ENCODE measurements at places on chromosomes 3 and 15.

DNA sequence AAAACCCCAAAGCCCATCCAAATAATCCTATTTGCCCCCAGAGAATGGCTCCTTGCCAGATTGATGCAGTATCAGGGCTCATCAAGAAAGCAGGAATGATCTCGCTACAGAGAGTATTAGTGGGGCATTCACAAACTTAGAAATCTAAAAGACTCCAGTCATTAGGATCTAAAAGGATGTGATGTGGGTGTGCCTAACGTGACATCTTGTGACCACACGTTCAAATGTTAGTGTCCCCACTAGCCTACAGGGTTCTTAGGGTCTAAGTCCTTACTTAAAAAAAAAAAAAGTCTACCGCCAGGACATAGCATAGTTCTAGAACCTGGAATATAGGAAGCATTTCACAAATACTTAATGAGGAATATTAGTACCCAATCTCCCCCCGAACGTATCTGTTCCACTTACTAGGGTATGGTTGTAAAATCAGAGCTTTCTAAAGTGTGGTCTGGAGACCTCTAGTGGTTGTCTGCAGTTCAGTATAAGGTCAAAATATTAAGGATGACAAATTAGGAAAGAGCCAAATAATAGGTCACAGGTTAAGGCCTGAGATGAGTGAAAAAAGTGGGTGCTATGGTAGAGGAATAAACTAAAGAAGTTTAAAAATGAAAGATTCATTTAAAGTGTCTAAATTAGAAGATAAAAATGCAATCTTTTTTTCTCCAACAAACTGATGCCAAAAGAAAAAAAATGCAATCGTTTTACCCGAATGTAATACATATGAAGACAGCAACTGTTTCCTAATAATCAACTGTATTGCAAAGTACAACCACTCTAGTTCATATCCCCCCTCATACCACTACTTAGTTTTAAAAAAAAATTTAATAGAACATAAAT lies 4.2 kb upstream of the CHRM5 start:
- peak; percentile 37 for DNase-seq
- H3K4me1 ChIP-seq = no peaks in the 10 kb centered on the region
- no peaks in the 10 kb centered on the region for H3K36me3 ChIP-seq
- H3K27ac ChIP-seq = no peak overlapping the region
- no peak overlapping the region for H3K4me3 ChIP-seq

DNA sequence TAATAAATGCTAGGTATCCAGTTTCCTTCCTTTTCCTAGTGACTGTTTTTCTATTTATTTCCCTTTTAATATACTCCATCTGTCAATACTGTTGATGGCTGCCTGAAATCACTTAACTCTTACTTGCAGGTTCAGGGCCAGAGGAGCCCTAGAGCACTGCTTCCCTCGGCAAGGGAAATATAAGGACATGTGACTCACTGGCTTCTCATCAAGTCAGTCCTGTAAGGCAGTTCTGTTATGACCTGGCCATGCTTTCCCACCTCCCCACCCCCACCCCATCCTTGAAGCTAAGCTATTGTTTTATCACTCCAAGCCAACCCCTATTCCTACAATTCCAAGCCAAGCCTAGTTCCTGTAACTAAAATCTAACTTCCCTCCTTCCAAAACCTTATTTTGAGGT lies 800.7 kb downstream of the ROBO1 start:
- peak; percentile 12 for DNase-seq
- H3K36me3 ChIP-seq = no peaks in the 10 kb centered on the region
- H3K4me1 ChIP-seq = no peaks in the 10 kb centered on the region
- H3K4me3 ChIP-seq = no peak overlapping the region
- no peaks in the 10 kb centered on the region for H3K27me3 ChIP-seq

- H3K27ac ChIP-seq = no peak overlapping the region
- H3K4me3 ChIP-seq = no peak overlapping the region
- DNase-seq = no peak
Observed at GRCh38 chr15:28996953-28997352, 111.2 kb downstream of the APBA2 start.

DNA sequence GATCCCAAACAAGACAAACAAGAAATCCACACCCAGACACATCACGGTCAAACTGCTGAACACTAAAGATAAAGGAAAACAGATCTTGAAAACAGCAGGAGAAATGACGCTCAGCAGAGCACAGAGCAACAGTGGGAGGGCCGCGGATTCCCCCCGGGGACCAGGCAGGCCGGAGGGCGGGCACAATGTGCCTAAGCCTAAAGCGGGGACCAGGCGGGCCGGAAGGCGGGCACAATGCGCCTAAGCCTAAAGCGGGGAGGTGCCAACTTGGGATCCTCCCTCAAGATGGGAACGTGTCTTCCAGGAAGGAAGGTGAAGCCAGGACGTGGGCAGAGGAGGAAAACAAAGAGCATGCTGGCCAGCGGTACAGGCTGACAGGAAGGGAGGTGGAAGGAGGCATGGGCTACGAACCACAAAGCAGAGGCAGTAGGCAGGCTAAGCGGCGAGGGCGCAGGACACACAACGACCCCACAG lies 31.1 kb downstream of the CYFIP1 start:
- no peak overlapping the region for H3K4me3 ChIP-seq
- peak; percentile 24 for DNase-seq
- peaks cover 20% of the 10 kb centered on the region for H3K4me1 ChIP-seq
- H3K27ac ChIP-seq = peak overlapping the region; percentile 2

GRCh38 chr3:143363949-143364348 lies 244.4 kb downstream of the CHST2 start:
- H3K4me1 ChIP-seq = no peaks in the 10 kb centered on the region
- H3K36me3 ChIP-seq = no peaks in the 10 kb centered on the region
- DNase-seq = no peak

DNA sequence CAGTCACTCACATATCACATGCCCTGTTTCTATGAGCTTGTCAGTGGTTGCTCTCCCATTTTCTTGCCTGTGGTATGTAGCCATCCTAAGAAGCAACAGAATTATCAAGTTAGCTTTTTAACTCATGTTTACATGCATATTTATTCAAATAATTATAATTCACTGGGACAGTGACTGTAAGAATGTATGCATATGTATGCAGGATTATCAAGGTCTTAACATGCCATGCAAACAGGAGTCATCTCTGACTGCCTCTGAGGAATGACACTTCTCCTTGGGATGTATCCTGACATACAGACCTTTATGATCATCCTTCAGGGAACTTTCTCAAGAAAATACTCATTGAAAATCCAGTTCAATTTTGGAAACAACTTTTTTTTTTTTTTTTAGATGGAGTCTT lies 240.9 kb downstream of the CPNE4 start:
- no peaks in the 10 kb centered on the region for H3K36me3 ChIP-seq
- no peak overlapping the region for H3K4me3 ChIP-seq
- no peaks in the 10 kb centered on the region for H3K27me3 ChIP-seq
- H3K4me1 ChIP-seq = no peaks in the 10 kb centered on the region
- H3K27ac ChIP-seq = no peak overlapping the region
- no peak for DNase-seq

- peaks cover 2% of the 10 kb centered on the region for H3K4me1 ChIP-seq
- H3K36me3 ChIP-seq = no peaks in the 10 kb centered on the region
- no peaks in the 10 kb centered on the region for H3K27me3 ChIP-seq
- no peak for DNase-seq
- H3K4me3 ChIP-seq = no peak overlapping the region
- H3K27ac ChIP-seq = no peak overlapping the region
Observed at GRCh38 chr15:91872356-91873137, 19.0 kb downstream of the SLCO3A1 start.

- no peaks in the 10 kb centered on the region for H3K4me1 ChIP-seq
- DNase-seq = no peak
- no peak overlapping the region for H3K27ac ChIP-seq
- H3K36me3 ChIP-seq = no peaks in the 10 kb centered on the region
- no peak overlapping the region for H3K4me3 ChIP-seq
Observed at GRCh38 chr3:83877910-83878309, 1080.9 kb upstream of the CADM2 start.
